SHP77 (cell line): ENCODE measurements at places on chromosomes 16 and 17.

DNA sequence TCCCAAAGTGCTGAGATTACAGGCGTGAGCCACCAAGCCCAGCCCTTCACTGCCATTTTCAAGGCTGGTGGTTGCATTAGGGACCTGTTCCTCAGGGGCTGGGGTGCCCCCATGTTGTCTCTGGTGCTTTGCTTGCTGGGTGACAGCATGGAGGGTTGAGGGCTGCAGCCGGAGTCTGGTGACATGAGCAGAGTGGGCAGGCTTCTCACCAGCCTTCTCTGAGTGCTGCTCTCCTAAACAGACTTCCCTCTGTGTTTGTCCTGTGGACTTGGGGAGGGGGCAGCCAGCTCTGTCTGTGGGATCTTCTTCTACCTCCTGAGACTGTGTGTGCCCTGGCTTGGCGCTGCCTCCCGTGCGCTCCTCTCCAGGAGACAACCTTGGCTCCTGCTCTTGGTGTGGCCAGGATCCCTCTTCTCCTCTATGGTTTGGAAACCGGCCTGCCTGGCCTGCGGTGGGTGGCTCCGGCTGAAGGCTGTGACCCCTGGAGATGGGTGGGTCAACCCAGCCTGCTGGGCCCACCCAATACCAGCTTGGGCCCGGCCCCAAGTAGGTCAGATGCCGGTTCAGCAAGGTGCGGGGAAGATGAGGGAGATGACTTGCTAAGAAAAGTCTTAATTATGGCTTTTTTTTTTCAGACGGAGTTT is 72.1 kb downstream of the PDPK1 start:
- DNase-seq, result no peak

DNA sequence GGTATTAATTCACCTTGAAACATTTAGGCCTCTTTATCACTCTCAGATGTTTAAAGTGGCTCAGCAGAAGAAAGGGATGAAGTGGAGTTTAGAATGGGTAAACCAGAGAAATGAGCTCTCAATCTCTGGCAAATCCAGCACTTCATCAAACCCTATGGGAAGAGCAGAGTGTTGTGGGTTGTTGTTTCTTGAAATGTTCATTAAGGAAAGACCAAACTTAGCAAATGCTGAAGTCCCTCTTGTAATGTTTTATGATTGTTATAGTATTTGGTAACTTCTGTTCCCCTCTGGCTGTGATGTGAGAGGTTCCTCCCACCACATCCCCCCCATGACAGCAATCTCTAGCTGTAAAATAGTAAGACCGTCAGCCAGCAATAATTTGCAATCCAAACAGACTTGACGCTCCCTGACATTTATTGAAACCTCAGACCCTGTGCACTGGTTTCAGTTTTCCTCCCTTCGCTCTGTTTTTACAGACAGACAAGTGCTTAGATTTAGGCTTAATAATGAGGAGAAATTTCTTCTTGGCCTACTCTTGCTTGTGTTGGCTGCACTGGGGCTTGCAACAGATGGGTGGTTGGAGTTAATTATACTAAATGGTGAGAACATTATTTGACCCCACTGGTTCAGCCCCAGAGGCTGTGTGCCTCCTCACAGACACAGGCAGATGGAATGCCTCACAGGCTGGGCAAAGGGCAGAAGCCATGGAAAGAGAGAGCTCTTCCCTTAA is 609.4 kb upstream of the SOX9 start:
- no peak for DNase-seq

DNA sequence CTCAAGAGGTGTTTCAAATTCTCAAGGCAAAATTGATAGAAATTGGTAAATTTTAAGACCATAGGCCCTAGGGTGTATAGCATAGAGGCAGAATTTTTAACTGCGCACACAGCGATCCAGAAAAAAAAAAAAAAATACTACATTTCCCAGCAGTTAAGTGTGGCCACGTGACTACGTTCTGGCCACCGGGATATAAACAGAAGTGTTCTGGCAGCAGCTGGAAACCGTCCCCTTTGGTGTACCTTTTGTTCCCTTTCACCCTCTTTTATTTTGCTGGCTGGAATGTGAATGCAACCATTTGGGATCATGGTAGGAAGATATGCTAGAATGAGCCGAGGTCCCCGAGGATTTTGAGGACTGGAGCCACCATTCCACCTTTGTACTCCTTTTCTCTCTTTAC is 52.7 kb upstream of the AKAP1 start:
- no peak for DNase-seq

DNA sequence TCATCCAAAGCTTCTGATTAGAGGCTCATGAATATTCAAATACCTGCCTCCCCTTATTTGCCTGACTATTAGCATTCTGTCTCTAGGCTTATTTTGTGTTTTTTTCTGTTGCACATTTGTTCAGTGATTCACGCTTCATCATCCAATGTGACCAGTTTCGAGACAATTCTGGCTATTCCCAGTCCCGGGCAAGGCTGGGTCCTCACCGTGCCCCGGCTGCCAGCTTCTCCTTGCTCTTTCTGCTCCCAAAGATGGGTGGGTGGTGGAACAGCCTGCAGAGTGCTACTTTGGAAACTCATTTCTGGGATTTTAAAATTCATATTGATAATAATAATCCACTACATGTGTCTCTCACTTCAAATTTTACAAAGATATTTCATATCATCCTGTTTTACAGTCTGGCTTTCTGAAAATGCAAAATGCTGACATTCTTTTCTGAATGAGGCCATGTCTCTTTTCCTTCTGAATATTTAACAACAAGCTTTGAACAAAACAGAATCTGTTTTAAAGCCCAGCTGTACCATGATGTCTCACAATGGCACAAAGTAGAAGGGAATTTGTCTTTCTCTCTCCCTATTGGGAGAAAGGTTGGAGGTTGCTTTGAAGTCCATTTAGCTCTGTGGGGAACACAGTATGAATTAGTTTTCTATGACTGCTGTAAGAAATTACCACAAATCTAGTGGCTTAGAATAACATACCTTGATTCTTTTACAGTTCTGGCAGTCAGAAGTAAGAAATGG is 116.9 kb upstream of the CDH13 start:
- no peak for DNase-seq

- DNase-seq, result no peak
Observed at GRCh38 chr17:45129426-45129939, 2.8 kb downstream of the PLCD3 start.

DNA sequence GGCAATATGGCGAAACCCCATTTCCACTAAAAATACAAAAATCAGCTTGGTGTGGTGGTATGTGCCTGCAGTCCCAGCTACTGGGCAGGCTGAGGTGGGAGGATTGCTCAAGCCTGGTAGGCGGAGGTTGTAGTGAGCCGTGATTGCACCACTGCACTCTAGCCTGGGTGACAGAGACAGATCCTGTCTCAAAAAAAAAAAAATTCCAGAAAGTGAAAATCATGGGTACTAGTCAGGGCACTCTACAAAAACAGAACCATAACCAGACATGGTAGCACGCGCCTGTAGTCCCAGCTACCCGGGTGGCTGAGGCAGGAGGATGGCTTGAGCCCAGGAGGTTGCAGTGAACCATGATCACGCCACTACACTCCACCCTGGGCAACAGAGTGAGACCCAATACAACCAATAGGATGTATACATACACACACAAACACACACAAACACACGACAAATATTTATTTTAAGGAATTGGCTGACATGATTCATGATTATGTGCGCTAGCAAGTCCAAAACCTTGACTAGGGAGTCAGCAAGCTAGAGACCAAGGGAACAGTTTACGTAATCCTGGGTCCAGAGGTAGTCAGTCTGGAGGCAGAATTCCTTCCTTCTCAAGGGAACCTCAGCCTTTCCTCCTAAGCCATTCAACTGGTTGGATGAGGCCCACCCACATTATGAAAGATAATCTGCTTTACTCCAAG is 11.6 kb upstream of the GP1BA start:
- no peak for DNase-seq

GRCh38 chr16:79061181-79061580 is 539.4 kb downstream of the MAF start:
- DNase-seq, result no peak

- no peak for DNase-seq
Observed at GRCh38 chr17:45790296-45790922, 6.3 kb downstream of the CRHR1 start.

GRCh38 chr16:48393485-48394354 is 8.5 kb upstream of the SIAH1 start:
- DNase-seq, result no peak

- no peak for DNase-seq
Observed at GRCh38 chr17:75507733-75508719, 7.3 kb downstream of the CASKIN2 start.

DNA sequence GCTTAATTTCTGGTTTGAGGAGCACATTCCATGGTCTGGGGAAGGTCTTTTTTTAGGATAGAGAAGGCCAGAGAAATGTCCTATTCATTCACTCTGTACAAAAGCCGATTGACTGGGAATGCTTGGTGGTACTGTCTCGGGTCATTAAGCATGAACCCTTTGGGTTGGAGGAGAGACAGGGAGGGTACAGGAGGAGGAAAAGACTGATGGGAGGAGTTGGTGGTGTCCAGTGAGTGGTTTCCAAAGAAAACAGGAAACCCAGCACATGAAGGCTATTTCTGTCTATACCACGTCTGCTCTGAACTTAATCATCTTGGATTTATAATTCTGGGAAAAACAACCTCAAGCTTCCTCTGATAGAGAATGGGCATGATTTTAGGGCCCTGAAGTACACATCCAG is 111.9 kb downstream of the XYLT1 start:
- DNase-seq, result no peak
